Globus pallidus (tissue), 1 donor: ENCODE measurements at places on chromosomes 4 and X.
A peak's percentile ranks its signal among the peaks of the same experiment; 100 is the strongest.

- DNase-seq, result no peak
Measured at GRCh38 chr4:41207291-41207831, 7.0 kb downstream of the APBB2 start.

DNA sequence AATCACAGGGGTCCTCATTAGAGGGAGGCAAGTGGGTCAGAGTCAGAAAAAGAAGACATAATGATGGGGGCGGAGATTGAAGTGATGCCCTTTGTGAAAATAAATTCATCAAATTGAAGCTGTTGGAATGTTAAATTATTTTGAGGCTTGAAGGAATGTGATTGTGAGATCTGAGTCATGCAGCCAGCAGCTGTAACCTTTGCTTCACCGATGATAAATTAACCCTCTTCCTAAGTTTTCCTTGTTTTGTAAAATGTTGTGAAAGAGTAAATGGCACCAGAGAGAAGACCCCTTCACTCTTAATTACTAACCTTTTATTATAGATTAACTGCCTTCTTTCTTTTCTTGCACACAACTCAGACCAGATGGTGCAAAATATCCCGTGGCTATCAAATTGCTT, 47.7 kb upstream of the FAM9A start:
- no peak for DNase-seq

- DNase-seq, result no peak
Measured at GRCh38 chr4:7647600-7648543, 213.1 kb upstream of the PSAPL1 start.

DNA sequence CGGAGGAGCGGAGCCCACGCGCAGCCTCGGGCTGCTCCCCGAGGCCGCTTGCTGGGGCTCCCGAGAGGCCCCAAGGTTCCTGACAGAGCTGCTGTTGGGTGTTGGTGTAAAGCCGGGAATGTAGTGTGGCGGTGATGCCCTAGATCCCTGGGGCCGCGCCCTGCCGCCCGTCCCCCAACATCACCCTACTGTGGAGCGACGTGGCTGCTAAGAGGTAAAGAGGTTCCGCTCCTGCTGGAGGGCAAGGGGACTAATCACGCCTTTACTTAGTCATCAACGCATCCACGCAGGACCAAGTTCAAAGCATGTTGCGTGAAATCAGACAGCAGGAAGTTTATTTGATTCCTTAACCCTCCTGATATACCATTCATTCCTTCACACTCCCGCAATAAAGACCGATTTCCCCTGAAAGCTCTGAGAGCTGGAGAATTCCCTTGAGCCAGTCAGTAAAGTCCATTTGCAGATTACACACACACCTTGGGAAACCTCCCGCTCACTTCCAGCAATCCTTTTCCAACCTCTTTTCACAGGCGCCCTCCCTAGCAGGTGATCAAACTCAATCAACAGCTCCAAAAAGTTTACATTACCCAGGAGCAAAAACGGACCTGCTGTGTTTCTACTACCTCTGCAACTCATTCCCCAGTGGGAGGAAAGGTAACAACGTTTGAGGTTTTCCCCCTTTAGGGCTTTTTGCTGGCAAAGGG, 579 bp upstream of the GABRA2 start:
- DNase-seq, result peak; percentile 6

- no peak for DNase-seq
Measured at GRCh38 chrX:22526339-22526738, 253.6 kb downstream of the CBLL2 start.

GRCh38 chr4:176187624-176188023, 7.8 kb downstream of the SPATA4 start:
- DNase-seq, result no peak
